ENCODE measurements at places on chromosomes 2 and 18.
A peak's percentile ranks its signal among the peaks of the same experiment; 100 is the strongest.

DNA sequence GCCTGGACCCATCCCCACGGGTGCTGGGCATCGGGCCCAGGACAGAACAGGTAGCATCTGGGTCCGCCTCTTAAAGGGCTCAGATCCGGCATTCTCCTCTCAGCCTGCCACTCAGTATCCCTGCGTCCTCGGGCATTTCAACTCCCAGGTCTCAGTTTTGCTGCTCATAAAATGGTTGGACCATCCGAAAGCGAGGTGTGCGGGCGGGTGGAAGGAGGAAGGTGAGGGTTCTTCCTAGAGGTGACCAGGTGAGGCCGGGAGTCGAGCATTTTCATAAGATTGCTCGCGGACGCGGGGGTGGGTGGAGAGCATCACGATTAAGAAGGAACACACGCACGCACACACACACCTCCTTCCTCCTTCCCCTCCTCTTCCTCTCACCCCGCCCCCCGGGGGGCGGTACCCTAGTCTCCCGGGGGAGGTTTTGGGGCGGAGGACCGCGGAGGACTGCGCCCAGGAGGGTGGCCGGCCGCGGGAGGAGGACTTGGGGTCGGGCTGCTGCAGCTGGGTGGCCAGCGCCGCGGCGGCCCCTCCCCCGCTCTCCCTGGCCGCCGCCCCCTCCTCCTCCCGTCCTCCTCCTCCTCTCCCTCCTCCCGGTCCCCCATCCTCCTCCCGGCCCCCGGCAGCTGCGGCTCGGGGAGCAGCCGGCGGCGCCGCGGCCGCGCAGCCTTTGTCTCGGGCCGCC, 97.9 kb upstream of the GPR45 start:
- no peak for DNase-seq

GRCh38 chr2:95388856-95389244, 13.7 kb upstream of the FAHD2A start:
- DNase-seq = no peak

DNA sequence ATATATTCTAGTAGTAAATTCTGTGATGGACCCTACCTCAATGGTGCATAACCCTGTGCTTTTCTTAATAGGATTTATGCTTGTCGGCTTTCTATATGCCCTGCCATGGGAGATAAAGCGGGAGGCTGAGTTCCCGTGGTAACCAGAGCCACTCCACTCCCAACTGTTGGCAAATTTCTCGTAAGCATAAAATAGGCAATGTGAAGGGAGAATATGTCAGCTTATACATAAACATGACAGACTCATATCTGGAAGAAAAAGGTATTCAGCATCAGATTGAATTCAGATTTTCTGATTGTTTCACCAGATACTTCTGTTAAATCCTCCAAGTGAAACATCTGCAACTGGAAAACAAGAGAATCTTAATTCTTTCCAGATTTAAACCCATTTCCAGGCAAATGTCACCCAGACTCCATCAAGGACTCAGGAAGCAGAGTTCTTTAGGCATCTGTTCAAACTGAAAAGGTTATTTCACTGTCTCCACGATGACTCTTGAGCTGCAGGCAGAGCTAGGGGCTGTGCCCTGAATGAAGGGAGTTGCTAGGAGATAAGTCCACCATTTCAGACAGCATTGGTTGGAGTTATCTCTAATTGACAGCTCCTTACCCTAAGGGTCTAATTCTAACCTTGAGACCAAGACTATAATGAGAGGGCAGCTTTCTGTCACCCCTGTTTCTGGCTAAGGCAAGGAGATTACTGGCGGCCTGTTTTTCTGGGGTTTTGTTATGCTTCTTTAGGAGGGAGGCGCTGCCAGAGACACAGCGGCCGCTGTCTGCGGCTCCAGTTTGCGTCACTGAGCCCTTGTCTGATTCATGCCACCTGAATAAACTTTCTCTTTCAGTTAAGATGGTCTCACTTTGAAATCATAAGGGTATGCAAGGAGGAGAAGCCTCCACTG, 381.3 kb downstream of the SOX11 start:
- no peak for DNase-seq

- no peak for DNase-seq
Observed at GRCh38 chr2:29405707-29406106, 290.5 kb downstream of the CLIP4 start.

DNA sequence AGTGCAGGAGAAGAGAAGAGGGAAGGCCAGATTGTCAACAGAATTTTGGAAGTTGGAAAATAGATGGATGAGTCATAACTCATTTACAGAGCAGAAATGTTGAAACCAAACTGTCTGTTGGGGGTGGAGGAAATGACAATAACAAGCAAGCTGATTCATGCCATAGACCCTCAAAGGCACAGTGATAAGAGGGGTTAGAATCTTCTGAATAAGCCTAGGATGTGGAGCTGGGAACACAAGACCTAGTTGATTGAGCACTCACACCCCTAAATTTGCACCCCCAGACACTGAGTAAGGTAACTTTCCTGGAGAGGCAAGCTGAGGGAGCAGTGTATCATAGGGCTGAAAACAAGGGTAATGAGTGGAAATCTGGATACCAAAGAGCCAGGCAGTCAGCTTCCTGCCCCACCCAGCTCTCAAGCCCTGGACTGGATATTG, 141.4 kb downstream of the SCG2 start:
- peak; percentile 51 for DNase-seq

- no peak for DNase-seq
Observed at GRCh38 chr2:218009765-218010139, 7.0 kb upstream of the TNS1 start.

DNA sequence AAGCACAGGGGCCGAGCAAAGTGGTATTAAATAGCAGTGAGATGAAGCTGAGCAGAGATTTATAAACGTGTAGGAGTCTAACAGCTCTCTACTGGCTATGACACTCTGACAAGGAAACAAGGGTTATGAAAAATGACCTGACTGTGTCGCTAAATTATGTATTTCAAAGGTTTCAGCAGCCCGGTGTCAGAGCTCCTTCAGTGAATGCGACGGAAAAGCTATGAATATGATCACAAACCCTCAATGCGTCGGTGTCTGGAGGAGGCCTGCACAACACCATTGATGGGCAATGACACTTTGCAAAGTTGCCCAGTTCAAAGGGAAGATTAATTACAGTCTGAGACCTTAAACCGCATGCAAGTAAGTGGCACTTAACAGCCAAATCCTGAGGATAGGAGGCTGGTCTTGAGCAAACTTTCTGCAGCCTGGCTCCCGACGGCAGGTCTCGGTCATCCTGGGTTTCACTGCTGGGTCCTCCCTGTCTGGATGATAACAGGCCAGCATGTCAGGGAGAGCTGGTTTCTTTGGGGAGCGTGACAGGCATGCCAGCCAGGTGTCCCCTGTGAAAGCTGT, 615.1 kb upstream of the SALL3 start:
- DNase-seq = no peak

- DNase-seq = no peak
Observed at GRCh38 chr2:103977241-103977640, 876.7 kb upstream of the POU3F3 start.

DNA sequence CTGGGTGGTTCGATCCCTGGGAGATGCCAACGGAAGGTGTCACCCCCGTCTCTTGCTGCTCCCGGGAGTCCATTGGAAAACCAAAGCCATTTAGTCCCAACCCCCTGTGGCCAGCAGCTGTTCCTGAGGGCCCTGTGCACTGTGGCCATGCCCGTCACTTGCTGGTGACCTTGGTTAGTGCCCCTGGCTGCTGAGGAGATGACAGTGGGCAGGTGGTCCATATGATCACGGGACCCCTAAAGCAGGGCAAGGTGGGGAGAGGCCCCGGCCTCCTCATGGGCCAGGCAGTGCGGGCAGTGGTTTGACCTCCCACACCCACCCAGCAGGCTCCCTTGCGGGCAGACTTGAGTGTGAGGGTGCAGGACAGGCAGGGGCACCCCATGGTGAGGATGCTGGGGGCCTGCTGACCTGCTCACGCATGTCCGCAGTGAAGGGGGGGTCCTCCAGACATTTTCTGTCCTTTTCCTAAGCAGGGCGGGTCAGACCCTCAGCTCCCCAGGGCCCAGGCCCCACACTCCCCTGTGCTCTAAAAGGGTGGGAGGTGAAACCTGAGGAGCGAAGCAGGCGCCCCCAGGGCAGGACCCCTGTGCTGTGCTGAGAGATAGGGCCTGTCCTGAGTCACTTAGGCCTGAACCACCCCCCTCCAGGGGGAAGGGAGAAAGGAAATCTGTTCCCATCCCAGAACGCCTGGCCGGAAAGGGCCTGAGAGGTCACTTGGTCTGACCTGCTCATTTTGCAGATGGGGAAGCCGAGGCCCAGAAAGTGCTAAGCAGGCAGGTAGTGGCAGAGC, 6.8 kb downstream of the ITM2C start:
- no peak for DNase-seq

DNA sequence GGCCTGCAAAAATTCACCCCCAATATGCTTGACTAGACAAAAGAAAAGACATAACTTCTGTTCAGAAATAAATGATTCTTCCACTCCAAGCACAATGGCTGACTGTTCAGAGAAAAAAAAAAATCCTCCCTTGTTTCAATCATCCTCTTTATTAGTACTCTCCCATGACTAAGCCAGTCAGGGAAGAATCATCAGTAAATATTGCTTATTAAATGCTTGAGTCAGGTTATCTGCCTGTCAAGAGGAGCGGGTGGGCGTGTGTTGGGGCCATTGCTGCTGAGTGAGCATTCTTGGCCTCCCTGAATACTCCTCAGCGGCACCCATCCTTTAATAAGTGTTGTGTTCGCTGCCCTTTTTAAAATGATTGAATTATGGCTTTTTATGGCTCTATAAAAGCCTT, 1334.8 kb upstream of the CELF4 start:
- DNase-seq = no peak

DNA sequence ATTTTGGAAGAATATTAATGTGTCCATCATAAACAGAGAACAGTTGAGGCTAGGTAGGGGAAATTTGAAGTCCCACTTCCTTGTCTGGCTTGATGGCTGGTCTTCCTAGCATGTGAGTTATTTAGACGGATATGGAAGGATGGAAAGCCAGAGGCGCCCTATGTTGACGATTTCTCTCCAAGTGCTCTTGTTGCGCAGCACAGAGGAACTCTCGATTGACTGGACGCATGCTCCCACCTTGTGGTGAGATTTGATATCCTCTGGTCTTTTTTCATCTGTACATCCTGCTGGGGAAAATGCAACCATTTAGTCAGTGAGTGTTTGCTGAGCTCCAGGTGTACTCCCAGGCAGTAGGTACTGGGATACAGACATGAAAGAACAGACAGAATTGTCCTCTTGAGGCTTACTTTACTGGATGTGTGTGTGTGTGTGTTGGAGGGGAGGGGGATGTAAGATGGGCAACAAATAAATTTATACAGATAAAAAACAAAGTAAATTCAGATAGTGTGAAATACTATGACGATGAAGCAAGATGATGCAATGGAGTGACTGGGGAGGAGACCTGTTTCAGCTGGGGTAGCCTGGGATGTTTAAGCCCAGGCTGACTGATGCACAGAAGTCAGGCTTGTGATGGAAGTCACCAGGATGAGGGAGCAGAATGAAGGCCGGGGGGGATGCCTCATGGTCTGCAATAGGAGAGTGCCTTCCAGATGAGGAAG, 137.2 kb downstream of the TRIM43 start:
- peak; percentile 87 for DNase-seq

- peak; percentile 12 for DNase-seq
Observed at GRCh38 chr2:40957508-40957907, 505.6 kb upstream of the SLC8A1 start.

DNA sequence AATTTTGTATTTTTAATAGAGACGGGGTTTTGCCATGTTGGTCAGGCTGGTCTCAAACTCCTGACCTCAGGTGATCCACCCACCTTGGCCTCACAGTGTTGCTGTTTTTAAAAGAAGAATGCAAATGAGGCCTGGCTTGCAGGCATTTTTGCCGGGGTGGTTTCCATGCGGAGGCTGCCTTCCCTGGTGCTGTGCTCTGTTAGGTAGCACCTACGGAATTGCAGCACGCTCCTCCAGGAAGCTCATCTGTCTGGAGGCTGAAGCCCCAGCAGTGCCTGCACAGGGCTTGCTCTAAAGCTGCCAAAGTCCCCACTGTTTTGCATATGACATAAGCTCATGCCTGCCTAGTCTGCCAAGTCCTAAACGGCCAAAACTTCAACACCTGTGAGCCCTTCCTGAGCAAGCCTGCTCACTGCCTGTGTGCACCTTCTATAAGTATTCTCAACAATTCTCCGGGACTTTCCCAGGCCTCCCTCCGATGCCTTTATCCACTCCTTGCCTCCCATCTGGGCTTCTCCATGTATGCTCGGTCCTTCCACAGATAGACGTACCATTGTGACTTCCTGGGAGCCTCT, 551.3 kb upstream of the RAB6C start:
- no peak for DNase-seq

GRCh38 chr2:237702441-237703391, 75.3 kb downstream of the LRRFIP1 start:
- DNase-seq = no peak
